ENCODE measurements at places on chromosomes 16 and 17.

- no peak for DNase-seq
Observed at GRCh38 chr17:62998166-62998565, 32.1 kb downstream of the TANC2 start.

DNA sequence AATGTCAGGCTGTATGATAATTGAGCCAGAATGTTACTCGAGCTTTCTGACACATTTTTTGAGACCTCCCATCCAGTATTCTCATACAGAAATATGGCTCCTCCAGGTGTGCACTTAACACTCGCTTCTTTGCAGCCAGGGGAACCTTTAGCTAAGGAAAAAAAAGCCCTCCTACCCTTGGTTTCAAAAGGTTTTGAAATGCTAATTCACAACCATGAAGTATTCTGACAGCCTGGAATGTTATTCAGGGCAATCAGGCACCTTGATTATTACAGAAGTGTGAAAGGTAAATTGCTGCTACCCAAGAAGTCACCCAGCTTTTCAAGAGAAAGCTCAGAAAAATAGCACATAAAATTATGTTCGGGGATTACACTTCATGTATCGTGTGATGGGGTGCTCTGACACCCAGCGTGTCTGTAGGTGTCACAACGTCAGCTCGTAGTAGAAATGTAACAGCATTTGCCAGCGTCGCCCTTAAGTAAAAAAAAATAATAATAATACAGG, 41.1 kb downstream of the NTN1 start:
- DNase-seq: no peak

GRCh38 chr16:49661465-49662187, 194.3 kb downstream of the ZNF423 start:
- DNase-seq: no peak

GRCh38 chr17:42531455-42532354, 4.3 kb upstream of the NAGLU start:
- peak; percentile 64 for DNase-seq

GRCh38 chr17:63692195-63692816, 7.6 kb downstream of the LIMD2 start:
- DNase-seq: no peak

- DNase-seq: no peak
Observed at GRCh38 chr17:69898601-69899000, 176.4 kb upstream of the KCNJ16 start.

DNA sequence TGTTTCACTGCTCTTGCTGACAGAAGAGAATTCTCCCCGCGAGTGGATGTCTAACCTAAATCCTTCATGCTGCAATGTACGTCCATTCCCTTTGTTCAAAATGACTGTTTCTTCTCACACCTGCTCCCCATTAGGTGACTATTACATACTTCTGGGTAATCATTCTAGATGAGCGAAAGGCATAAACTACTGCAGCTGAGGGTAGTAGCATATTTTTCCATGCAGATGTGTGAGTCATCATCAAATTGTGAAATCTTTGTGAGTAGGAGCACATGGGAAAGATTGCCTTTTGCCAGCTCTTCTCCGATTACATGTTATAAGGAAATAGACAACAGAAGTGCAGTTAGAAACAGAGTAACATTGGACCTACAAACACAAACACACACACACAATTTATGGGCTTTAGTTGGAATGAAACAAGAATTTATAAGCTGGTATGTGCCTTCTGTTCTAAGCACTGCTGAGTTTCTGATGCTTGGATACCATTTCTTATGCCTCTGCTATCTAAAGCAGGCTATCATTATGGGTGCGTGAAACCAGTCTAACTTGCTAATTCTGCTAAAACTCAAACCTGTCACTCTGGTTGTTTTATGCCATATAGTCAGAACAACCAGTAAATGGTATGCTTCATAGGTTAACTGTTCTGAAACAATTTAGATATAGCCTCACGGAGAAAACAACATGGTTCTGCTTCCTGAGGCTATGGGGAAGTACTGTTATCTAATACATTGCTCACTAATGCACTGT, 346.9 kb upstream of the PSMD7 start:
- no peak for DNase-seq

GRCh38 chr17:33072421-33073161, 80.9 kb downstream of the SPACA3 start:
- no peak for DNase-seq

- DNase-seq: no peak
Observed at GRCh38 chr16:79593074-79593531, 7.4 kb downstream of the MAF start.

DNA sequence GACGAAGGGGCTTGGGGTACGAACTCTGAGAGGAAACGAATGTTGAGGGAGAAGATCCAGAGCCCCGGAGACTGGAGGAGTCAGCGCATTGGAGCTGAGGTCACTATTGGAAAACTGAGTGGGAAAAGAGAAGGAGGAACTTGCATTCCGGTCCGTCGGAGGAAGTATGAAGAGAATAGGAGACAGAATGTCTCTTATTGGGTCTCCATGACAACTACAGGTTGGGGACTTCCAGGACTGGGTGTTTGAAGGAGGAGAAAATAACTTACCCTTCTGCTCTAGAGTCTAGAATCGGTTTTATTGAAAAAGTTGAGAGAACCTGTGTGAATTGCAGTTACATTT, 537 bp downstream of the GOSR1 start:
- no peak for DNase-seq

- DNase-seq: no peak
Observed at GRCh38 chr16:73056921-73057290, 9.0 kb upstream of the ZFHX3 start.

GRCh38 chr17:69860142-69860680, 214.8 kb upstream of the KCNJ16 start:
- DNase-seq: no peak

DNA sequence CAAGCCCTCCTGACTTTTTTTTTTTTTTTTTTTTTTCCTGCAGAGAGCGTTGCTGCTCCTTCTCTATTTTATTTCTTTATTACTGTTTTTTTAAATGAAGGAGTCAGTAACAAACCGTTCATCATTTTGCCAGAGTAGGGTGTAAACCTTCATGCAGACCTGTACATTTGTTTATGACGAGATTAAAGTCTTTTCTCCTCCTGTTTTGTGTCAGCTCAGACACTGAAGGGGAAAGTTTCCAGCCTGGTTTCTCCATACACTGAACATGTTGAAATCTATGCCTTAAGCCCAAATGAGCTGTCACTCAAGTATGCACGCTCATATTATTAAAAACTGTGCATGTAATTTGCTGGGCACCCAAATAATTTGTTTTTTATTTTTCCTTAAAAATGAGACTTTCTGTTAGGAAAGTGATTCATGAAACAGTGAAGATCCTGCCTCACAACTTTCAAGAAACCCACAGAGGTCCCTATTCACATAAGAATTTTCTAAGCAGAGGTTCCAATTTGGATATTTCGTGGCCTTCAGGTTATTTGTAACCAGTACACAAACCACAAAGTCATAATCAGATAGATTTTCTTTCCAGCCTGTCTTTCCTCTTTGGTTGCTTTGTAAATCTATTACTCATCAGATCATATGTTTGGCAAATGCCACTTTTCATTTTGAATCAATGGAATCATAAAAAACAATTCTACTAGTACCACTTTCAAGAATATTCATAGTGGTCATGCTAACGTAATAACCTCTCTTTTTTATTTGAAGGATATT, 700.3 kb downstream of the MAF start:
- DNase-seq: no peak

- no peak for DNase-seq
Observed at GRCh38 chr16:56872863-56873391, 7.9 kb downstream of the SLC12A3 start.

DNA sequence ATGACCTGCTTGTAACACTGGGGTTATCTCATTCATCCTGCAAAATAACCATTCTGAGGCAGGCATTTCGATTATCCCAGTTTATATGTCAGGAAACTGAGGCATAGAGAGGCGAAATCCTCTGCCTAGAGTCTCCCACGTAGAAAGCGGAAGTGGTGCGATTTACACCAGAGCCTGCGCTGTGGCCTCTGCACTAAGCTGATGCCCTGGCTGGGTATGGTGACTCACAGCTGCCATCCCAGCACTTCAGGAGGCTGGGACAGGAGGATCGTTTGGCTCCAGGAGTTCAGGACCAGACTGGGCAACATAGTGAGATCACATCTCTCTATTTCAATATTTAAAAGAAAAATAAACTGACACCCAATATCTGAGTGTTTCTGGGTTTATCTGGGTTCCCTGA, 59.3 kb upstream of the BCO1 start:
- no peak for DNase-seq

GRCh38 chr17:45287526-45288500, 25.9 kb upstream of the SPATA32 start:
- DNase-seq: no peak

- no peak for DNase-seq
Observed at GRCh38 chr17:61338874-61339478, 60.7 kb upstream of the TBX2 start.

GRCh38 chr16:68233085-68233834, 2.7 kb downstream of the ESRP2 start:
- no peak for DNase-seq

GRCh38 chr16:76784530-76784929, 406.5 kb upstream of the MON1B start:
- DNase-seq: no peak

DNA sequence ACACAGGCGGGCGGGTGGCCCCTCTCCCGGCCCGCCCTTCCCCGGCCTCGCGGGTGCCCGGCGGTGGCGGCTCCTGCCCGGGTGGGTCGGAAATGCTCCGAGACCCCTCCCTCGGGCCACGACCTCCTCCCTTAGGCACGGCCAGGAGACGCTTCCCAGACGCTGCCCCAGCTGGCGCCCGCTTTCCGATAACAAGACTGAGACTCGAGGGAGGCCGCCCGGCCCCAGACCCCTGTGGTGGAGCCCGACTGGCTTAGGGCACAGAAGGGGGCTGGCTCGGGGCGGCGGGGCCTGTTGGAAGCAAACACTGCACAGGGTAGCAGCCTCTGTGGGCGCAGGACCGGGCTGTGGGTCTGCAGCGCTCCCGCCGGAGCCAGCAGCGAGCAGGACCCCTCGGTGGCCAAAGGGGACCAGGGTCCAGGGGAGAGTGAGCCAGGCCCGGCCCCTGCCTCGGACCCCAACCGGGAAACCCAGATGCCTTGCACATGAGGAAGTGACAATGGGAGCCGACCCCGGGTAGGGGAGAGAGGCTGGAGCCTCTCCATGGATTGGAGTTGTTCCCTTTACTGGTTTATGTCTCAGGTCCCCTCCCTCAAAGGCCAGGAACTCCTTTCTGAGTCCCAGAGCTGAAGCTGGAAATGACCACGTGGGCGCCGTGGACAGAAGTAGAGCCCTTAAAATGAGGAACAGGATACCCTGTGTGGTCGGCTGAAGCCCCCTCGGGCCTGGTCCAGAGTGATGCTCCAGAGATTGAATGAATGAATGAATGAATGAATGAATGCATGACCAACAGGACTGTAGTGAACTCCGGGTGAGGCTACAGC, 19.8 kb upstream of the ADCY7 start:
- no peak for DNase-seq

DNA sequence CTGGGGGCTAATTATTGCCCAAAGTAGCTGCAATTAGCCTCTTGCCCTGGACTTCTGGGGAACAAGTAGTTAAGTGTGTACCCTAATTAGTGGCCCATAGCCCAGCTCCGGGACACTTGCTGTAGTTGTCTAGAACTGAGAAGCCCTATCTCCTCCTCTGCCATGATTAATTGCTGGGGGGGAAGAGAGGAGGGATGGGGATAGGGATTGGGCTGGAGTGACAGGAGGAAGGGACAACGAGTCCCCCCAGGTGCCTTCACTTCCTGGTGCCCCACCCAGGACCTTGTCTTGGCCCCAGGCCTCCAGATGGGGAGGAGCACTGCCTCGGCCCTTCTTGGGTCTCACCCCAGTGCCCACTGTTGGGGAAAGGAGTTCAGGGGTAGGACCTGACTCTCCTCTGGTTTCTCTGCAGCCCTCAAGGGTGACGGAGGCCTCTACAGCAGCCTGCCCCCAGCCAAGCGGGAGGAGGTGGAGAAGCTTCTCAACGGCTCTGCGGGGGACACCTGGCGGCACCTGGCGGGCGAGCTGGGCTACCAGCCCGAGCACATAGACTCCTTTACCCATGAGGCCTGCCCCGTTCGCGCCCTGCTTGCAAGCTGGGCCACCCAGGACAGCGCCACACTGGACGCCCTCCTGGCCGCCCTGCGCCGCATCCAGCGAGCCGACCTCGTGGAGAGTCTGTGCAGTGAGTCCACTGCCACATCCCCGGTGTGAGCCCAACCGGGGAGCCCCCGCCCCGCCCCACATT, 17.4 kb downstream of the NGFR start:
- no peak for DNase-seq

GRCh38 chr17:35057332-35057915, 6.1 kb downstream of the RFFL start:
- DNase-seq: no peak

- DNase-seq: no peak
Observed at GRCh38 chr16:2954656-2955381, 9.3 kb upstream of the KREMEN2 start.

DNA sequence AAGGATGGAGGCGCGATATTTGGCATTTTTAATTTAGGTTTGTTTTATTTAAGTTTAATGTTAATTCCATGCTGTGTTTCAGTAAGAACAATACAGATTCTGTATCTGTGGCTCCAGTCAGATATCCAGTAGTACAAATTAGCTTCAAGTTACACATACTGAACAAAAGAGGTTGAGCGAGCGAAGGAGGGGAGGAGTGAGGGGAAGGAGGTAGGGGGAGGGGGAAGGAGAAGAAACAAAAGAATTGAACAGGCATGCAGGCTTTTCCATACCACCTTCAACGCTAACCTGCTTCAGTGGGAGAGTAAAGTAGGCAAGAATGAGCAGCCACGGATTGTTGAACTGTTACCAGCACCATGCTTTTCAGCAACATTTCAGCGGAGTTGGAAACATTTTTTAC, 55.5 kb downstream of the YWHAE start:
- DNase-seq: no peak

DNA sequence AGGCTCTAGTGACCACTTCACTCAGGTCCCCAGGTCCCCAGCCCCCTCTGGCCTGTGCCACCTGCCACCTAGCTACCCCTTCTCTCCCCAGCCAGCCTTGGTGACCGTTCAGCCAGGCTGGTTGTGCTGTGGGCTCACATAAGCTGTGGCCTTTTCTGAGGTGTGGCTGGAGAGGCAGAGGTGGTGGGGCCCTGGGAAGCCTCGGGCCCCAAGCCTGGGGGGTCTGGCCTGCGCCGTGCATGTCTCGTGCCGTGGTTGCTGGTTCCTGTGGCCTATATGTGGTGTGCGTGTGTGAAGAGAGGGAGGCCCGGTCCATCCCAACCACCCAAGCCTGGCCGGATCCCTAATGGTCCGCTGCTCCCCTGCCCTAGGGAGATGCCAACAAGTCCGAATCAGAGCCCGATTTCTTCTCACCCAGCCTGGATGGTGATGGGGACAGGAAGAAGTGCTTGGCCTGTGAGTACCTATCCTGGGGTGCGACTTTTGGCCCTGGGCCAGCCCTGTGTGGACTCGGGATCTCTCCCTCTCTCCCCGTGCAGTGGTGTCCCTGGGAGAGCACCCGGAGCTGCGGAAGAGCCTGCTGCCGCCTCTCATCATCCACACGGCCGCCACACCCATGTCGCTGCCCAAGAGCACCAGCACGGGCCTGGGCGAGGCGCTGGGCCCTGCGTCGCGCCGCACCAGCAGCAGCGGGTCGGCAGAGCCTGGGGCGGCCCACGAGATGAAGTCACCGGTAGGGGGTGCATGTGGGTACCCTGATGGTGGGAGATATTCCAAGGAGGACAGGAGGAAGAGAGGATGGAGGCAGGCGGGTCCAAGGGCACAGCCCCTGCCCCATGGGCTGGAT, 35.9 kb downstream of the CACNA1G start:
- no peak for DNase-seq

GRCh38 chr16:2753733-2754020, 1.2 kb downstream of the SRRM2 start:
- no peak for DNase-seq

- DNase-seq: no peak
Observed at GRCh38 chr16:3454631-3455147, 11.2 kb downstream of the NAA60 start.

GRCh38 chr17:57489321-57489720, 233.0 kb downstream of the MSI2 start:
- no peak for DNase-seq
